ENCODE measurements at places on chromosomes 4 and X.

- no peak for DNase-seq
These were observed 9.2 kb downstream of the WDR1 start for GRCh38 chr4:10107111-10108091.

GRCh38 chr4:88419874-88420273 lies 37.0 kb upstream of the HERC5 start:
- DNase-seq: no peak

DNA sequence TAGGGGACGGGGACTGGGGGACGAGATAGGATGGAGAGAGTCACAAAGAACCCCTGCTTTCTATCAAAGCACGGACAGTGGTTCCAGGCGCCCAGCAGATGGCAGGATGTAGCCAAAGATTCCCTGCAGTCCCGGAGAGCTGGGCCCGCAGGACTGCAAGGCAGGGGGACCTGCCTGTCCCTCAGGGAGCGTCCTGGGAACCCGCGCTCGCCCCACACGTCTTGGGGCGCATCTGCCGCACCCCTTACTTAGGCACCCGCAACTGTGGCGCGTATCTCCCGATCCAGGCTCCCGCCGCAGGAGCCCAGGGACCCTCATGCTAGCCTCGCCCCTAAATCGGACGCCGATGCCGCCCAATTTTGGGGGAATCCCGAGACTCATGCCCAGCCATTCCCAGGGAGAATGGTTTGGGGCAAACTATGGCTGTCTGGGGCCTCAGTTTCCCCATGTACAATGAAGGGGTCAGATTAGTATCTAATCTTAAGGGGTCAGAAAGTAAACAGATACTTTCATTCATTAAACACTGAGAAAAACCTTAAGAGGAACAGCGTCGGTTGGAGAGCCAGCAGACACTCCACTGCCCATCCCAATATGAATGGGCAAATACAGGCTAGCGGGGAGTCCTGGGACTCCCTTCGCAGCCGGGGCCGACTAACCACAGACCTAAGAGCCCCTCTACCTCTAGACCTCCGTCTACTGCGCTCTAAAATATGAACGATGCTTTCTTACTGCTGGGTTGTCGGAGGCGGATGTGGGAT lies 581 bp upstream of the STK32B start:
- DNase-seq: no peak

GRCh38 chrX:96987228-96987627 lies 103.5 kb downstream of the RPA4 start:
- no peak for DNase-seq

DNA sequence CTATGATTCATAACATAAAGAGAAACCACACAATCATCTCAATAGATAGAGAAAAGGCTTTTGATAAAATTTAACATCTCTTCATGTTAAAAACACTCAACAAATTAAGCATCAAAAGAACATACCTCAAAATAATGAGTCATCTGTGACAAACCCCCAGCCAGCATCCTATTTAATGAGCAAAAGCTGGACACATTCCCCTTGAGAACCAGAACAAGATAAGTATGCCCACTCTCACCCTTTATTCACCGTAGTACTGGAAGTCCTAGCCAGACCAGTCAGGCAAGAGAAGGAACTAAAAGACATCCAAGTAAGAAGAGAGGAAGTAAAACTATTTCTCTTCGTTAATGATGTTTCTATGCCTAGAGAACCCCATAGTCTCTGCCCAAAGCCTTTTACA lies 507.2 kb downstream of the PABPC4L start:
- DNase-seq: no peak

DNA sequence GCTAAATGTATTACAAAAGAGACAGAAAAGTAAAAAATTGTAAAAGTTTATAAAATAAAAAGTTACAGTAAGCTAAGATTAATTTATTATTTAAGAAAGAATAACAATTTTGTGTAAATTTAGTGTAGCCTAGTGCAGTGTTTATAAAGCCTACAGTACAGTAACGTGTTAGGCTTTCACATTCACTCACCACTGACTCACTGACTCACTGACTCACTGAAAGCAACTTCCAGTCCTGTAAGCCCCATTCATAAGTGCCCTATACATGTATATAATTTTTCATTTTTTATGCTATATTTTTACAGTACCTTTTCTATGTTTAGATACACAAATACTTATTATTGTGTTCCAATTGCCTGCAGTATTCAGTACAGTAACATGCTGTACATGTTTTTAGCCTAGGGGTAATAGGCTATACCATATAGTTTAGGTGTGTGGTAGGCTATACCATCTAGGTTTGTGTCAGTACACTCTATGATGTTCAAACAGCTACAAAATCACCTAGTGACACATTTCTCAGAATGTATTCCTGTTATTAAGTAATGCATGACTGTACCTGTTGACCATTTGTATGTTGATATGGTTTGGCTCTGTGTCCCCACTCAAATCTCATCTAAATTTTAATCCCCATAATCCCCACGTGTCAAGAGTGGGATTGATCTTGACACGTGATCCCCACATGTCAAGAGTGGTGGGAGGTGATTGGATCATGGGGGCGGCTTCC lies 57.9 kb downstream of the CFAP299 start:
- no peak for DNase-seq

- no peak for DNase-seq
These were observed 50.5 kb downstream of the GRK4 start for GRCh38 chr4:3013839-3014350.

- no peak for DNase-seq
These were observed 115.1 kb downstream of the STK32B start for GRCh38 chr4:5166377-5166776.

DNA sequence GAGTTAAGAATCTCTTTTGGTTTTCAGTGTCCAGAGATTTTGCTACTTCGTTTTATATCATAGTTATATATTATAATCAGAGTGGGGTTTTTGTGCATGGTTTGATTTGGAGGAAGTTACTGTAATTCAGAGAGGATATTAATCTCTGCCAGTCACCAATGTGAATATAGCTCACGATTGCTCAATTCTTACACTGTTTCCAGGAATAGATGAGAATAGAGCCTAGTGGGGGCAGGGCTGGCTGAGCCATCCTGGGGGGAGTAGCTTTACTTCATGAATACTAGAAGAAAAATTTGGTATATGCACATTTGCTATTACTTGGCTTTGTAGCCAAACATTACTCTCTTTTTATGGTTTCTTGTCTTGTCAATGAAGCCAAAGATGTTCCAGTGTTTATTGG lies 60.9 kb upstream of the TRPC3 start:
- no peak for DNase-seq

GRCh38 chr4:89108091-89108490 lies 3.2 kb upstream of the TIGD2 start:
- no peak for DNase-seq

GRCh38 chrX:50865311-50865710 lies 45.2 kb upstream of the BMP15 start:
- DNase-seq: no peak

DNA sequence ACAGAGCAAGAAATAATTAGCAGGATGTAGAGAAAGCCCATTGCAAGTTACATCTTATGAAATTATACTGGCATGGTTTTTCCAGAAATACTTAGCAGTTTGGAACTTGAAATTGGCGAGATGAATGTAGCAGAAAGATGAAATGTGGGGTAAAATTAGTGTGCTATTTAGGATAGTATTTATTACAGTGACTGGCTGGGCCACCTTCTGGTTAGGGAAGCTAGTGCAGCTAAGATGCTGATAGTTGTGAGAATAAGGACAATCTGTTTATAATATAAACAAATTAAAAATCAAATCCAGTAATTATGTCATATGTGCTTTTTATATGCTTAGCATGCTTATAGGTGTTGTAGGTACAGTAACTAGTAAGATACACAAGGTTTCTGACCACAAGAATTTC lies 74.8 kb downstream of the IL15 start:
- DNase-seq: no peak

- no peak for DNase-seq
These were observed 98.0 kb upstream of the SORBS2 start for GRCh38 chr4:185909972-185910371.

DNA sequence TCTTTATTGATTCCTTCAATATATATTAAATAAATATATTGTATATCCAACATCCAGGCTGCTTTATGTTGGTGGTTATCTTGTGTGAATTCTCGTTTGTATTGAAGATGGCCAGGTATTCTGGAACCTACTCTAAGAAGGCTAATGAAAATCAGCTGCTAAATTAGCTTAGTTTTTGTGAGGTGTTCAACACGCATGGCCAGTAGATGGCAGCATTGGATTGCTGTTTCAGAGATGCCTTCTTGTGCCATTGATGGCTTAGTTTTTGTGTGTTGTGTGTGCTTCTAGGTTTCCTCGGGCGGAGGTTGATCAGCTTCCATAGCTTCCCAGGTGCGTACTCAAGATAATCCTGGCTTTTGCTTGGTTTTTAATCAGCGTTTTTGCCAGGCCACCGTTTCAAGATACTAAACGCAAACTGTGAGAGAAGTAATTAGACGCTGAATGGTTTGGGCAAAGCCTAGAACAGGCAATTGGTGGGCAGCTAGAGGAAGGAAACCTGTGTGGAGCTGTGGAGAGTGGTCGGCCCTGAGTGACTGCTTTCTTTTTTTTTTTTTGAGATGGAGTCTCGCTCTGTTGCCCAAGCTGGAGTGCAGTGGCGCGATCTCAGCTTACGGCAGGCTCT lies 15.1 kb downstream of the NOCT start:
- DNase-seq: peak; percentile 69

DNA sequence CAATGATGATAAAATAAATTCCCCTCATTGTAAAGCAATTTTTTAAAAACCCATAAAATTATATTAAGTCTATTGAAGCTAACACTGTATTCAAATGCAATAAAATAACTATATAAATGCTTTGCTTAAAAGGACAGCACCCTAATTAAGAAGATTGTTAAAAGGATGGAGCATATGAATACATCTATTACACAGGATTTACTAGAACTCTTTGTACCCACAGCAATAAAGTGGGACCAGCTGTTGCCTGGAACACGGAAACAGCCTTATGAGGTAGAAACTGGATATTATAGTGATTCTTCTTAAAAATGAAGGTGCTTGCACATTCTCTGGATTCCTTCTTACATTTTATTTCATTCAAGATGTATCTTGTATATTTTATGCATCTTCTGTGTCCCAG lies 298.7 kb upstream of the KLF3 start:
- no peak for DNase-seq

DNA sequence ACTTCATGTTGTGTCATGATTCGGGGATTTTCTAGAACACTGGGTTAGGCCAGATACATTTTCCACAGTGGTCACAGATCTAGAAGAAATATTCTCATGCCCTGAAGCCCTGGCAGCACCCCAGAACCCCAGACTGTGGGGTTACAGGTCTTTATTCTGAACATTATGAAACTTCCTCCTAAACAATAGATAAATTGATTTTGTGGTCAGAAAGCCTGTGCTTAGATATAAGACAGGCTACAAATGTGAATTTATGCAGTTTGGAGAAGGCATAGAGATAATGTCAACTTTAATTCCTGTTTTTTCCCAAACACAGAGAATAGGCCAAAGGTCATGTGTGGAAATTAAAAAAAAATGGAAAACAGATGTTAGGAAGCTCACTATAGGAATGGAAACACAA lies 492.9 kb downstream of the SPRY1 start:
- no peak for DNase-seq

GRCh38 chr4:146222313-146222712 lies 8.0 kb downstream of the REELD1 start:
- no peak for DNase-seq

- DNase-seq: peak; percentile 18
These were observed 66.0 kb upstream of the GEMIN8 start for GRCh38 chrX:14095702-14096101.

GRCh38 chr4:169243825-169244609 lies 26.7 kb downstream of the SH3RF1 start:
- no peak for DNase-seq

DNA sequence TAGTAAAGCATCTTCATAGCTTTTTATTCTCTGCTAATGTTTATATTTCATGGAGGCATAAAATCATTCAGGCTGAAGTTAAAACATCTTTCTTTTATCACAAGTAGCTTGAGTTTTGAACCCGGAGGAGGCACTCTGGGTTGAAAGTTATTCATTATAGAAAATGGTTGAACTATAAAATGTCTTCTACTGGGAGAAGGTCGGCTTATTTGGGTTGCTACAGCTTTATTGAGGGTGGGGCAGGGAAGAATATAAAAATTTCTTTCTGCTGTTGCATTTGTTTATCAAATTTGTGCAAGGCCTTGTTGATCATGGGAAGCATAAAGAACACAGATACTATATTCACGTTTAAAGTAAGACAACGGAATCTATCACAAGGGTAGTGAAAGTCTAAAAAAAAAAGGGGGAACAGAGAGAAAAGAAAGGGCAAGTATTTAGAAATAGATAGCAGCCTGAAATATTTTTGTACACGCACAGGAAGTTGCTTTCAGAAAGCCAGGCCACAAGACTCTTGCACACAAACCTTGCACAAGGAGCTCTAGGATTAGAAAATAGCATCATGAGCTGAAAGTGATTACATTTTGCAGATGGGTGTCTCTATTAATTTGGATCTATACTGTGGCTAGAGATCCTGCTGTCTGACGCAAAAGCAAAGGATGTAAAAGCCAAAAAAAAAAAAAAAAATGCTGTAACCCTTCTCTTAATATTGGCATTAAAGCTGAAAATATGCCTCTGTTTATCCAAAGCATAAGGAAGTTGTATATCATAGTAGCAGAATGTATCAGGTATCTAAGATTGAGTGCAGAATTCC lies 37.2 kb upstream of the FAM9C start:
- no peak for DNase-seq

- no peak for DNase-seq
These were observed 104.1 kb upstream of the CASK start for GRCh38 chrX:42027367-42028000.

DNA sequence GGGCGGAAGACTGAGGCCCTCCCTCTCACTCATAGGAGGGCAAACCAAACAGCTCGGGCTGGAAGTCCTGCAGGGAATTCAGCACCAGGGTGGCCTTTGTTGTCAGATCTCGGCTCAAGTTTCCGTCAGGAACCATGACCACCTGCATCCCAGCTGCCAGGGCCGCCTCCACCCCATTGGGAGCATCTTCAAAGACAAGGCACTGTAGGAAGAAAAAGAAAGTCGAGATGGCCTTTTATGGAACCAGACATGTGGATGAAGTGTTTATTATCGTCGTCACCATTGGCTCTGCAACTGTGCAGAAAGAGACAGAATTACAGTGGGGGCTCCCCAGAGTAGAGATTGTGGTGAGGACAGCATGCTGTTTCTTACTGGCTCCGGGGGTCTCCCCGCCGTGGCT lies 97.2 kb upstream of the STS start:
- DNase-seq: no peak

- DNase-seq: no peak
These were observed 147.1 kb downstream of the NHS start for GRCh38 chrX:17521871-17522693.

GRCh38 chrX:44903830-44904530 lies 31.0 kb downstream of the KDM6A start:
- DNase-seq: no peak

- no peak for DNase-seq
These were observed 107.9 kb downstream of the PTTG2 start for GRCh38 chr4:38068107-38068506.

- DNase-seq: no peak
These were observed 164.4 kb upstream of the RAPGEF2 start for GRCh38 chr4:158938220-158939044.

GRCh38 chr4:71713611-71714203 lies 70.2 kb downstream of the GC start:
- DNase-seq: no peak
